Nucleus accumbens (tissue), 56 donors: ENCODE measurements at places on chromosomes 5 and 9.

- no peak for DNase-seq
Observed at GRCh38 chr9:107237873-107238272, 45.2 kb upstream of the RAD23B start.

GRCh38 chr9:78863531-78863930 is 566.6 kb downstream of the PSAT1 start:
- DNase-seq: no peak

- no peak for DNase-seq
Observed at GRCh38 chr5:174972291-174972690, 247.9 kb downstream of the MSX2 start.

DNA sequence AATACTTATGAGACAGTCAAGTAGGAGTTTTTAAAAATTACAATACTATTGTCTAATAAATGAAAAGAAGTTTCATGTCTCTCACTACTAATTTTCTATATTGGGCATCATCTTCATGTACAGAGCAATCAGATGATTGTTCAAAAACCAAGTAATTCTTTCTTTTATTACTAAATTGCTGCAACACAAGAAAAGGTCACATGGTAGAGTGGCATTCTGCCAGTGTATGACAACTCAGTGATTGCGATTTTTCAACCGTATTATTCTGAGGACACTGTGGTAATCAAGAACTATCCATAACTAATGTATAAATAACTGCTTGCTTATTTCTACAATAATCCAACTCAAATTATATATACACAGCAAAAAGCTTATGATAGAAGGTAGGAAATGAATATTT is 96.7 kb upstream of the GRHPR start:
- DNase-seq: no peak

- no peak for DNase-seq
Observed at GRCh38 chr5:40385544-40385943, 294.2 kb upstream of the PTGER4 start.

GRCh38 chr5:155827949-155828348 is 499.0 kb upstream of the SGCD start:
- DNase-seq: no peak

- no peak for DNase-seq
Observed at GRCh38 chr5:78672154-78672553, 23.6 kb upstream of the LHFPL2 start.

- DNase-seq: no peak
Observed at GRCh38 chr5:116923344-116923743, 348.7 kb upstream of the SEMA6A start.

DNA sequence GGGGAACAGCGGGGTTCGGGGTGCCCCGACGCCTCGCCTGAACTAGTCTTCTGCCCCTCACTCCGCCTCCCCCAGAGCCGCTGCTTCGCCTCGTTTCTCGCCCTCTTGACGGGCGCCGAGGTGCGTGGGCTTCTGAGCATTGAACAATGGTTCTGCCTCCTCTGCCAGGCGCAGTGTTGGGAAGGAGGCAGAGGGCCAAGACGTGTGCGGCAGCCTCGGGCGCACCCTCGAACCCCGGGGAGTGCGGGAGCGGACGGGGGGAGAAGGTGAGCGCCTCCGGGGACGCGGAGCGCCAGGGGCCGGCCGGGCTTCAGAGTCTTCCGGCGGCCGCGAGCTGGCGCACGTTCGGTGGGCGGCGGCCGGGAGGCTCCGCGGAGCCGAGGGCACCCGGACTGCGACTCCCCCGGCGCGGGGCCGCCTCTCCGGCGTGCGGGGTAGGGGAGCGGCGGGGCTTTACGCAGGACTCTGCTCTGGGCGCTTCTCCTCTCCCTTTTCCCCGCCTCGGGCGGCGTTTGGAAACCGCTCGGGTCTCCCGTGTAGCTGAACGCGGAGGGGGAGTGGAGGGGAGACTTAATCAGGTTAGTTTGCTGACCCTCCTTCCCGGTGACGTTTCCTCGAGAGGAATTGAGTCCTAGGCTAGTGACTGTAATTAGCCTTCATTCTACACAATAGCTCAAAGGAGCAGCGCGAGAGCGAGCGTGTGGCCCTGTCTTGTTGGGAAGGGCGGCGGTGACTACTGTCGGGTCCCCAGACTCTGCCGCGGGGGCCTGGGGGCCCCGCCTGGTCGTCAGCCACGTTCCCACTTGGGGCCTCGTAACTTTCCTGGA is 1.1 kb downstream of the VLDLR start:
- DNase-seq: no peak
